Thymus (tissue), 14 donors: ENCODE measurements at places on chromosomes 2 and 18.

- no peak for DNase-seq
Observed at GRCh38 chr2:175207741-175208438, 26.4 kb upstream of the ATP5MC3 start.

DNA sequence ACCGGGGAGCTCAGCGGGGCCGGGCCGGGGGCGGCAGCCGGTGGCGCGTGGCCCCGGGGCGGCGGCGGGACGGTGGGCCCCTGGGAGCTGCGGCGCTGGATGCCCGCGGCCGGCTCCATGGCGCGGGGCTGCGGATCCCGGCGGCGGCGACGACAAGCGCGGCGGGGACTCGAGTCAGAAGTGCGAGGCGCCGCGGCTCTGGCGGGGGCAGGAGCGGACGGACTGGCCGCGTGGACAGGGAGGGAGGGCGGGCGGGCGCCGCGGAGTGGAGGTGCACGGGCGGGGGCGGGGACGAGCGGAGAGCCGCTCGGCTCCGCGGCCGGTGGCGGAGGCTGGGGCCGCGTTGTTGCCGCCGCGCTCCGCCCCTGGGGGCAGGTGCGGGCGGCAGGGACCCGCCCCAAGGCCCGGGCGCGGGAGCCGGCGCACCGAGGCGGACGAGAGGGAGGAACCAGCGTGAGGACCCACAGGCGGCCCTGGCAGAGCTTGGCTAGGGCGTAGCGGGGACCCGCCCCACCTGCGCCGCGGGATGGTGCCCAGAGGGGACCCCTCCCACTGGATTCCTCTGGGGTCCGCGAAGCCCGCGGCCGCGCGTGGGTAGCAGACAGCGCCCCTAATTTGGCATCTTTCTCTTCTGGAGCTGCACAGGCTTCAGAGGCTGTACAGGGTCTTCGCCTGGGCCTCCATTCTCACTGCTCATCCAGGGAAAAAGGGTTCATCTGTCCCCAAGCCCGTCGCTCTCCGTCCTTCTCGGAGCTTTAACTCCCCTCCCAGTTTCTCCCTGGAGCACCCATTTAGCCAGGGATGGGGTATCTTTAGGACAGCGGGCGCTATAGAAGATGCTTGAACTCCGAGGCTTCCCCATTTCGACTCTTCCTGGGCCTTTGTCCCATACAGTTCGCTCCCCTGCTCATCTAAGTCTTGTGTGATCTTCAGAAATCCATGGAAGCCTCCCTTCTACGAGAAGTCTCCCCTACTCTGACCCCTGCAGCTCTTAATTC is at the start of gene TMEM163:
TSS of gene TMEM163 (minus strand) at position 184 of the 998 bp plus-strand sequence.
- DNase-seq = peak; percentile 49

DNA sequence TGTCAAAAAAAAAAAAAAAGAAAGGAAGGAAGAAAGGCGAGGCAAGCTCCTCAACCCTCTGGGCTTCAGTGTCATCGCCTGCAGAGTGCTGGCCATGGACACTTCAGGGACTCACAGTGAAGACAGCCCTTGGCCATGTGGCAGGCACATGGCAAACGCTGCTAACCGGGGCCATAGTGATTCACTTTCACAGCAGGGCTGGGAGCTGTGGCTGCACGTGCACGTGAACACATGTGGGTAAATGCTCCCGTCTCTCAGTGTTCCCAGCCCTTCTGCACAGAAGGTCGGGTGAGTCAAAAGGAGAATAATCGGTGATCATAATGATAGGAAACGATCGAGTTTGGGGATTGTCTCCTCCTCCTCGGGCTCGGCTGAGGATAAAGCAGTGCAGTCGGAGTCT is 46.1 kb upstream of the UBE2F start:
- DNase-seq = no peak

GRCh38 chr2:36451512-36451911 is 95.9 kb downstream of the CRIM1 start:
- no peak for DNase-seq

DNA sequence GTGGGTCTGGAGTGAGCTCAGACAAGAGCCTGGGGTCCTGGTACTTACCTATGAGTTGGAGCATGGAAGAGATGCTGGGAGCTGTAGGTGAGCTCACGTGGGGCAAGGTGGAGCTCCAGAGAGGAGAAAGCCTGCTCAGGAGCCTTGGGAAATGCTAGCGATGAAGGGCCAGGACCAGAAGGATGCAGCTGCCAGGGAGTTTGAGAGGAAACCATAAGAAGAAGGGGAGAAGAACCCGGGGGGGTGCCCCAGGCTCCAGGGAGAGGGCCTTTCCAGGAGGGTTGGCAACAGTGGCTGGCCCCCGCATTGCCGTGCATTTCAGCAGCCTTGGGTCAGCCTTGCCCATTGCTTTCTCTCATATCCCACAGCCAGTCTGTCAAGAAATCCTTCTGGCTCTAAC is 268.7 kb downstream of the GLI2 start:
- DNase-seq = no peak

- no peak for DNase-seq
Observed at GRCh38 chr2:18855027-18855426, 265.7 kb upstream of the NT5C1B start.

GRCh38 chr2:195610717-195611116 is 46.3 kb upstream of the SLC39A10 start:
- no peak for DNase-seq

DNA sequence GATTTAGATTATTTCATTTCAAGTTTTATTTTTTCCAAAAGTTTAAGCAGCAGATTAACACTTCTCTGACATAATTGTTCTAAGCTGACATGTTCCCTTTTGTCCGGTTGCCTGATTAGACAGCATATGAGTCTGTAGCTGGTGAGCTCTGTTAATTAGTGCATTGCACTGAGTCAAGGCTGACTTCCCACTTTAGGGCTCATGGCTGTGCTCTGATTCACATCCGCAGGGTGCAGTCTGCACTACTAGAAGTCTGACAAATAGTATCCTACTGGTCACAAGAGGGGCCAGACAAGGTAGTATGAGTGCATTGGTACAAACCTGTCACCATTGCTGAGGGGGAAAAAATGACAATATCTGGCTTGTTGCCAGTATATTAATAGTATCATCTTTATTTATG is 443.9 kb upstream of the ZNF804A start:
- DNase-seq = no peak

- no peak for DNase-seq
Observed at GRCh38 chr2:20595439-20596192, 55.3 kb downstream of the HS1BP3 start.

GRCh38 chr2:3045318-3045921 is 332.2 kb downstream of the EIPR1 start:
- no peak for DNase-seq

DNA sequence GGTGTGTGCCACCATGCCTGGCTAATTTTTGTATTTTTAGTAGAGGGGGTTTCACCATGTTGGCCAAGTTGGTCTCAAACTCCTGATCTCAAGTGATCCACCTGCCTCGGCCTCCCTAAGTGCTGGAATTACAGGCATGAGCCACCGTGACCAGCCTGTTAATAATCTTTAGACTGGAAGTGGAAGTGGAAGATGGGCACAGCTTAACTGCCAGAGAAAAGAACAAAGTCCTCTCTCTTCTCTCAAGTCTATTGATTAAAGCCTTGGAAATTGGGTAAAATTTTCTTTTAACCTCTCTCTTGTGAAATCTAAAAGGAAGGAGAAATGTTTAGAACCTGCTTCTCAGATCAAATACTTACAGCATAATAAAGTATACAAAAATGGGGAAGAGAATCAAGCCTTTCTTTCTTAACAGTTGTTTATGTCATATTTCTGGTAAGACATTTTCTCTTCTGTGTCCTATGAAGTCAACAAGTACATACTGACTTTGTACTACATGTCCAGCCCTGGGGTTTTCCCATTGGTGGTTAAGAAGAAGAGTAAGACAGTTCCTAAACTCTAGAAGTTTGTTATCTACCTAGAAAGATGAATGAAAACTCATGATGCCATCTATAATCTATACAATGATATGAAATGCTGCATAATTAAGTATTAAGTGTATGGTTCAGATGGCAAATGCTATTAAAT is 4.6 kb downstream of the TMEM169 start:
- DNase-seq = no peak

DNA sequence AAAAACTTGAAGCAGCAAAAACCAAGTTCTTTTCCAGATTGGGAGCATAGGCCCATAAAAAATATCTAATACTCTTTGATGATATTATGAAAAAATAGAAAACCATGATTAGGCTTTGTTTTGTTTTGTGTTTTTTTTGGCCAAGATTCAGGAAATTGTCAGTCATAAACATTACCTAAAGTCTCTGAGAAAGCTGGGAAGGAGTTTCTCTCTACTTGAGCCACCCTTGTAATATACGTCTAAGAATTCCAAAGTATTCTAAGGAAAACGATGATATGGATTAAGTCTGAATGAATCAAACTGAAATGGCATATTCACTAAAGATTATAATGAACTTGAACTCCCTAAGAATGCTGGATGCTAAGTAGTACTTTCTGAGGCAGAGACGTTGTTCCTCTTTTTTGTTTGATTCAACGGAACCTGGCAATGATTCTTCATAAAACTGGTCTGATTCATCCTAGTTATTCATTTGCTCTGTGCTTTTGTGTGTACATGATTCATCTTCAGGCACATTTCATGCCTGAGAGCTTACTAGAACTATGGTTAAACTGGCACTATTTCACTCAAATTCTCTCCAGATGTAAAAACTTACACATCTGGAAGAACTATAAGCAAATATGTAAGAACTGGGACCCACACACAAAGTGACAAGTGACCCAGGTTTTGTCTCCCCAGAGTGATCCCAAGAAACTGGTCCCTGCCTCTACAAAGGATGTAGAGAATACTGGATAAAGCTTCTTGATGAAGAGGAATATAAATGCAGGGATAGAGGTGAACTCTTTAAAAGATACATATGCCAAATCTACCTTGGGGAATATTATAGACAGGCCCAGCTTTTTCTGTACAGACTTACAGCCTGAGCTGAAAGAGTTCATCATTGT is 159.7 kb downstream of the DOCK10 start:
- DNase-seq = no peak

DNA sequence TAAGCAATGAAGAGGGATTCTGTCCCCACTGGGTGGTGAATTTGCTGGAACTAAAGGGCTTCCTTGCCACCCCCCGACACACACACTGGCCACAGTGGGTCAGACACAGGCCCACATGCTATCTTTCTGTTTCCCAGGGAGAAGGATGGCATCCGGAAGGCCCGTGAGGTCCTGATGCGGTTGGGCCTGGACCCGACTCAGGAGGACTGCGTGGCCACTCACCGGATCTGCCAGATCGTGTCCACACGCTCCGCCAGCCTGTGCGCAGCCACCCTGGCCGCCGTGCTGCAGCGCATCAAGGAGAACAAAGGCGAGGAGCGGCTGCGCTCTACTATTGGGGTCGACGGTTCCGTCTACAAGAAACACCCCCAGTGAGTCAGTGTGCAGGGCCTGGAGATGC is 44.6 kb downstream of the HK2 start:
- no peak for DNase-seq

GRCh38 chr2:235904585-235904931 is 263.6 kb downstream of the GBX2 start:
- DNase-seq = no peak

DNA sequence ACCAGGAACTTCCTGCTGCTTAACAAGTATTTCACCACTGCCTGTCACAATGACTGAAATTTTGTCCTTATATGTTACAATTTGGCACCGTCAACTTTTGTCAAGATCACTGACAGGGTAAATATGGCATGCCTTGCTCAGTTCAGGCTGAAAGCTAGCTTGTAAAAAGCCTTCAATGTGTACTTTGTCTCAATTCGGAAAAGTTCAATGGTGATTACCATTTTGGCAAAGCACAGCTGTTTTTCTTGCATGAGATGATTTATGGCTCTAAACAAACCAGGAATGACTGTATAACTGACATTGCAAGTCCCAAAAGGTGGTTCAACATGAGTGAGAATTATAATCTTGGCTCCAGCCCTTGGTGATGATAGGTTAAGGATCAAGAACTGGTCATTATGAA is 1255.2 kb downstream of the CNTNAP5 start:
- no peak for DNase-seq

DNA sequence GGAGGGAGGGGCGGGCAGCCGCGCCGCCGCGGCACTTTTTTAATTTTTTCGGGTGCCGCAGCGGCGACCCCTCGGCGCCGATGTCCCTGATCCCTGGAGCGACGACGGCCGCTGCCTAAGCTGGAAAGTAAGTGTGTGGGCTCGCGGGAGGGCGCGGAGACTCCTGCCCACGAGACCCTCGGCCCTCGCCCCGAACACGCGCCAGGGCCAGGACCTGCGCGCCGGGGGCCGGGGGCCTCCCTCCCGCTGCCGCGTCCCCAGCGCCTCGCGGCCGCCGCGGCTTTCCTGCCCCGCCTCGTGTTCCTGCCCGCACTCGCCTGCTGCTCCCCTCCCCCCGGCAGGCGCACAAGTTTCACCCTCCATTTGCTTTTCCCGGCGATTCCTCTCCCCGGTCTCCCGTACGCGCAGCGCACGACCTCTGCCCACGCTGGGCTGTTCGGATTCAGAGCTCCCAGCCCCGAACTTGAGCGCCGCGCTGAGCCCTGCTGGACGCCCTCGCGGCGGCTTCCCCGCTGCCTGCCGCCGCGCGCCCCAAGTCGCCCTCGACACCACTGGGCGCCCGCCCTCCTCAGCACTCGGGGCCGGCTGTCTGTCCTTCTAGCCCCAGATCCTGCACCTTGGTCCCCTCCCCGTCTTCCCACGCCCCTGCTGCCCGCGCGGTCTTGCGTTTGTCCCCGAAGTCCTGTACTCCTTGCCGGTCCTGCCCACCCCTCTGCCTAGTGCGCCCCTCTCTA is 507 bp downstream of the PKP4 start:
- no peak for DNase-seq

DNA sequence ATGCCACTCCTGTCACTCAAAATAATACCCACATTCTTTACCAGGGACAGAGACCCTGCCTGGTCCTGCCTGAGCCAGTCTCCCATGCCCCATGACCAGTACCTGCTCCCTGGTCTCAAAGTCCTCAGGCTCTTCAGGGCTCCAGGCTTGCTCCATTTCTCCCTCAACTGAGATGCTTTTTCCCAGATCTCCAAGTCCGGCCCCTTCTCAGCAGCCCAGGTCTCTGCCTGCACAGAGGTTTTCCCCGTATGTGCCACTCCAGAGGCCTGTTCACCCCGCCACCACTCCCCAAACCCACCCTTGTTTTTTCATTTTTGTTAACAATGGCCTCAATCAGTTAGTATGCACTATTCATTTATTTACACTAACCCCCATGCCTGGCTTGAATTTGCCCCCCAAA is 499.5 kb upstream of the MYT1L start:
- no peak for DNase-seq

DNA sequence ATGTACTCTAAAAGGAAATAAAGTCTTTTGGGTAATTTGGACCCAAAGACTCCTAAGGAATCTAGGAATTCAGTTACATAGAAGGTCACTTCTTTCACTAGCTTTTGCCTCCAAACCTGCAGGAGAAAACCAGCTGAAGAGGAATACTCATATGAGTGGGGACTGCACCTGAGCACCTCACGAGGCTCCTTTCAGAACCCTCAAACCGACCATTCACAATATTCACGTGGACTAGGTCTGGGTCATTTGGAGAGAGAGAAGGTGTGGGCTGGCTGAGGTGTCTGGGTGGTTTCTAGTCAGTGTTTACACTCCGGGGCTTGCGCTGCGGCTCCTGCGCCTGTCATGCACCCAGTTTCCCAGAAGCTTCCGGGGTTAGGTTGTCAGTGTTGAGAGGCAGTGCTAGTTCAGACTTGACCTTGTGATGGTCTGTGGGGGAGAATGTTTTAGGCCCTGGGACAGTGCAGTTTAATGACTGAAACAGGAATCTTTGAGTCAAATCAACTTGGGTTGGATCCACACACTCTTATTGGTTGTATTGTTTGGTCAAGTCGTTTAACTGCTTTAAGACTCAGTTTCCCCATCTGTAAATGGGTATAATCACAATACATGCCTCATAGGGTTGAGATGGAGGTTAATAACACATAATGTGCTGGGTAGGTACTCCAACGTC is 78.4 kb downstream of the LIMS1 start:
- DNase-seq = no peak

- no peak for DNase-seq
Observed at GRCh38 chr2:156379071-156379470, 46.5 kb upstream of the NR4A2 start.

- DNase-seq = no peak
Observed at GRCh38 chr18:13455471-13455870, 236.9 kb downstream of the LDLRAD4 start.
